ENCODE measurements at places on chromosomes 1 and 21. TPM values are rescaled to one million over a fixed set of nuclear protein-coding genes. Genes with fewer than 3 reads are reported as not detected.

Gene NEK2
- total RNA-seq = not detected

Gene CHAF1B
- 2.4 TPM for total RNA-seq

Gene AHCTF1
- 35.1 TPM for total RNA-seq

Gene TENT5C
- 9.8 TPM for total RNA-seq

Gene FYB2
- 4.0 TPM for total RNA-seq

All from ureter (tissue), 1 donor.